ENCODE measurements at places on chromosomes 1 and 21.

- no peak for DNase-seq
These were observed 155.3 kb downstream of the ADSS2 start for GRCh38 chr1:244296447-244296846.

GRCh38 chr1:217969428-217969827, 315.7 kb upstream of the RRP15 start:
- DNase-seq: no peak

DNA sequence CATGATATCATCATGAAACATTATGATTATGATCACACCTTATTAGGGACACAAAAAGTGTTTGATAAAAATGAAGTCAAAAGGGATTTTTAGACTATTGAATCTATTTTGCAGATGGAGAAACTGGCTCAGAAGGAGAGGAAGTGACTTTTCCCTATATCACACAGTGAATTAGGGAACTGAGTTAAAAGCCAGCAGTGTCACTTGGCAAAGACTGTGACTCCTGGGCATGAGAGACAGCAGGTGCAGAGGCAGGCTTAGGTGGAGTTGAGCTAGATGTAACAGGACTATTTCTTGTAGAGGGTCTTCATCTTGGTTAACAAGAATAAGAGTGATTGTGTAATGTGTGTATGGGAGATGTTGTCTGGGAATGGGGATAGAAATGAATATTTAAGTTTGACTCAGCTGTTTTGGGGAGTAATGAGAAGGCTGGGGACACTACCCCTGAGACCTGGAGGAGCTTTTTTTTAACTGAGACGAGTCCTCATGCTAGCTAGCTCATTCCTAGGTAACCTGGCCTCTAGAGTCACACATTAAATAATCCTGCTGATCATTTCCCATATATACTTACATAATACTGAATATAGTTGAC, 1.0 kb upstream of the CD84 start:
- DNase-seq: no peak

GRCh38 chr1:26358411-26359384, 4.8 kb upstream of the CRYBG2 start:
- peak; percentile 67 for DNase-seq

GRCh38 chr1:41560496-41560895, 76.0 kb upstream of the EDN2 start:
- no peak for DNase-seq

All from activated effector memory CD4-positive, alpha-beta T cell treated with Interleukin-2 at 50 U/mL for 16 hours (primary cell).